ENCODE measurements at places on chromosomes 1 and 21. TPM values are rescaled to one million over a fixed set of nuclear protein-coding genes. Genes with fewer than 3 reads are reported as not detected.

DNA sequence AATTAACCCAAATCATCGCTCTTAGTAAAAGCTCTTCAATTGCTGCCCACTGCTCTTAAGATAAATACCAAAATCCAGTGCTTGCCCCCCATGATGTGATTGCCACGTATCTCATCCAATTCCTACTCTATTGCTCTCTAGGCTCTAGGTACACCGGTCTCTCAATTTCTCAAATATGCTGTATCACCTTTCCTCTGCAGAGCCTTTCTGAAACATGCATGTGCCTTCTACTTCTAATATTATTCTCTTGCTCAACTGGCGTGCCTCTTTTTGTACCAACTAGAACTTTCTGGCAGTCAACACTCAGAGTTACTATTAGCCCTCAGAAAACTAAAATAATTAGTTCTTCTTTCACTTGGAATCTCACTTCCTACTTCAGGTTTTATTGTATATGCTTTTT, 111.7 kb upstream of the LBR start:
- H3K27ac ChIP-seq, result no peak overlapping the region
- no peak overlapping the region for H3K4me3 ChIP-seq
- no peaks in the 10 kb centered on the region for H3K36me3 ChIP-seq
- H3K4me1 ChIP-seq, result no peaks in the 10 kb centered on the region

DNA sequence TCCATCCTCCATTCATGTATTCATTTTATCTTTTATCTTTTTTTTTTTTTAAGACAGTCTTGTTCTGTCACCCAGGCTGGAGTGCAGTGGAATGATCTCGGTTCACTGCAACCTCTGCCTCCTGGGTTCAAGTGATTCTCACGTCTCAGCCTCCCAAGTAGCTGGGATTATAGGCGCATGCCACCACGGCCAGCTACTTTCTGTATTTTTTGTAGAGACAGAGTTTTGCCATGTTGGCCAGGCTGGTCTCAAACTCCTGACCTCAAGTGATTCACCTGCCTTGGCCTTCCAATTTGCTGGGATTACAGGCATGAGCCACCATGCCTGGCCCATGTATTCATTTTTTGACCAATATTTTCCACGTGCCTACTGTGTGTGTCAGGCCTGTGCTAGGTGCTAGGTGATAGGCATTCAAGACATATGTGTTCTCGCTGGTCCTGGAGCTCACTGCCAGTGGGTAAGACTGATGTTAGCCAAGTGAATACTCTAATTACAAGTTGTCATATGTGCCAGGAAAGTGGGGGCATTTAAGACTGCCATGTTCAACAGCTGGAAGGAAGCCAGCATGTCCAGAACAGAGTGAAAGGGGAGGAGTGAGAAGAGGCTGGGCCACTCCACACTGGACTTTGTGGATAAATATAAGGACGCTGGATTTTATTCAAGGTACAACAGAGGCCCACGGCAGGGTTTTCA, 5.3 kb upstream of the CELSR2 start:
- no peak overlapping the region for H3K27ac ChIP-seq
- H3K4me3 ChIP-seq, result no peak overlapping the region
- DNase-seq, result no peak
- no peaks in the 10 kb centered on the region for H3K36me3 ChIP-seq
- H3K27me3 ChIP-seq, result peaks cover 9% of the 10 kb centered on the region

DNA sequence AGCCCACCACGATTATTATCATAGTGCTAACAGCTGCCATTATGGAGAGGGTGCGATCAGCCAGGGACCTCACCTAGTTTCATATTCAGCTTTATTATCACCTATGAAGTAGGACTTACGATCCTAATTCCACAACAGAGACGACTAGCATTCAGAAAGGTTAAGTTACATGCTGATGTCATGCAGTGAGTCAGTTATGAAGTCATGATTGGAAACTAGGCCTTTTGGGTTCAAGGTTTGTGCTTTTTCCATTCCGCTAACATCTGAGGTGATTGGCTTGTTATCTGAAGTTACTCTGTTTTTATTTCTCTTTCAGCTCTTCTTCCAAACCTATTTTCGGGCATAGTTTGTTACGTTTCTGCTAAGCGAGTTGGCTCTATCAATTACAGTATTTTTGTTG, 251.1 kb downstream of the CAMTA1 start:
- DNase-seq, result no peak
- H3K4me1 ChIP-seq, result no peaks in the 10 kb centered on the region
- H3K27me3 ChIP-seq, result peaks cover 7% of the 10 kb centered on the region
- no peak overlapping the region for H3K4me3 ChIP-seq

GRCh38 chr1:155651861-155652661, 36.5 kb downstream of the YY1AP1 start:
- no peak overlapping the region for H3K27ac ChIP-seq
- H3K4me3 ChIP-seq, result no peak overlapping the region
- no peaks in the 10 kb centered on the region for H3K4me1 ChIP-seq
- H3K27me3 ChIP-seq, result peaks cover 4% of the 10 kb centered on the region

MYCBP gene
- 58.0 TPM for polyA plus RNA-seq

DNA sequence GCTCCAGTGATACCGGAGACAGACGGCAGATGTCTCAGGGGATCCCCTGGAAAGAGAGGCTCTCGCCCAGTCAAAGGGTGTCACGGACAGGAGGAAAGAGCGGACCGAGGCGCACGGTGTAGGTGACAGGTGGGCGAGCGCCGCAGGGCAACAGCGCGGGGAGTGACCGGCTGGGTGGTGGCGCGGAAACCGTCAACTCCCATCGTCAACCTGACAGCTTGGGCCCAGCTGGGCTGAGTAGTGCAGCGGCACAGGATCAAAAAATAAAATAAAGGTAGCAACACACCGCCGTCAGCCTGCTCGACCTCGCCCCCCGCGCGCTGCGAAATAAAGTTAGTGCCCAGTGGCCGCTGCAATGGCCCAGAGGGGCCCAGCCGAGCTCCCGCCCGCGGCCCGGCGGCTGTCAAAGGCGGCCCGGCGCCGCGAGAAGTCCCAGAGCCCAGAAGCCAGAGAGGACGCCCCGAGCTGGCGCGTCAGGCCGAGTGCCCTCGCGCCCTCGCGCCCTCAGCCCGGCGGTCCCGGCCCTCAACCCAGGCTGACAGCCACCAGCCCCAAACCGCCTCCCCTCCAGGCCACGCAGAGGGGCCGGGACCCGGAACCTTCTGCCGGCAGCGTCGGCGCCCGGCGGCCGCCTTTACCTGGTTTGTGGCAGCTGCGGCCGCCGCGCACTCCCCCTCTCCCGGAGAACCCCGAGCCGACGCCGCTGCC, at the start of gene LYST:
LYST (minus strand) TSS at position 702 of the 708 bp plus-strand sequence. CDS start 36,489 bp downstream, outside the sequence.
- H3K27me3 ChIP-seq, result peaks cover 28% of the 10 kb centered on the region
- H3K27ac ChIP-seq, result no peak within 1 kb of the TSS
- H3K4me1 ChIP-seq, result peaks cover 66% of the 10 kb centered on the region
- peak within 1 kb of the TSS; percentile 96 for H3K4me3 ChIP-seq
- no peaks in the 10 kb centered on the region for H3K36me3 ChIP-seq
- peak; percentile 72 for DNase-seq

GRCh38 chr1:25517476-25518394, 25.7 kb upstream of the LDLRAP1 start:
- H3K27ac ChIP-seq, result no peak overlapping the region
- H3K27me3 ChIP-seq, result no peaks in the 10 kb centered on the region
- no peaks in the 10 kb centered on the region for H3K36me3 ChIP-seq
- H3K4me3 ChIP-seq, result no peak overlapping the region
- peaks cover 2% of the 10 kb centered on the region for H3K4me1 ChIP-seq

GRCh38 chr1:240194120-240194519, 102.4 kb downstream of the FMN2 start:
- no peak overlapping the region for H3K4me3 ChIP-seq
- no peaks in the 10 kb centered on the region for H3K36me3 ChIP-seq
- H3K27me3 ChIP-seq, result no peaks in the 10 kb centered on the region

DNA sequence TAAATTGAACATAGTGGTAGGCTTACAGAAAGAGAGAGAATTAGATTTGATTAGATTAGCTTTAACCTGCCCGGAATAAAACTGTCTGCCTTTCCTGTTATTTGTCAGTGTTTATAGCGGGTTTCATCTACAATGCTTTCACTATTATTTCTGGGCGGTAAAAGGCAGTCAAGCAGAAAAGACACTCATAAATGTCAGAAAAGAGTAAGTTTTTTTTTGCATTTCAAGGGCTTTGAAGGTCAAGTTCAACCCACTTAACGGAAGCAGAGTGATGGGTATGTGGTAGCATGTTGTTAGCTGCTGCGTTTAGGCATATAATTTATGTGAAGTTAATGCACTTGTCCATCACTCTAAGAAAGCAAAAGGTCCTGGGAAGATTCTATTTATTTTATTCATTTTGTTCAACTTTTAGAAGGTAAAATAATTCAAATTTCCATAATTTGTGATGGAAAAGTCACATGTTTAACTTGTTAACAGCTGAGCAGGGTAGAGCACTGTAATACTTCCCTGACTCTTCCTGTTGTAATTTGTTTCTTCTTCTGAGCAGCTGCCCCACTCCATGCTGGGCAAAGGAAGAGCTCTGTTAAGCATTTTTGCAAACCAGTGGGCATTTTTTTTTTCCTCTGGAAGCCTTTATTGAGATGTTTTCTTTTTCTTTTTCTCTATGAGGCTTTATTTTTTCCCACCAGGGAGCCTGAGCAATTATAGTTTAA, 220.1 kb downstream of the ST6GALNAC3 start:
- H3K4me3 ChIP-seq, result no peak overlapping the region
- peaks cover 37% of the 10 kb centered on the region for H3K4me1 ChIP-seq
- no peaks in the 10 kb centered on the region for H3K36me3 ChIP-seq
- H3K27me3 ChIP-seq, result no peaks in the 10 kb centered on the region

DNA sequence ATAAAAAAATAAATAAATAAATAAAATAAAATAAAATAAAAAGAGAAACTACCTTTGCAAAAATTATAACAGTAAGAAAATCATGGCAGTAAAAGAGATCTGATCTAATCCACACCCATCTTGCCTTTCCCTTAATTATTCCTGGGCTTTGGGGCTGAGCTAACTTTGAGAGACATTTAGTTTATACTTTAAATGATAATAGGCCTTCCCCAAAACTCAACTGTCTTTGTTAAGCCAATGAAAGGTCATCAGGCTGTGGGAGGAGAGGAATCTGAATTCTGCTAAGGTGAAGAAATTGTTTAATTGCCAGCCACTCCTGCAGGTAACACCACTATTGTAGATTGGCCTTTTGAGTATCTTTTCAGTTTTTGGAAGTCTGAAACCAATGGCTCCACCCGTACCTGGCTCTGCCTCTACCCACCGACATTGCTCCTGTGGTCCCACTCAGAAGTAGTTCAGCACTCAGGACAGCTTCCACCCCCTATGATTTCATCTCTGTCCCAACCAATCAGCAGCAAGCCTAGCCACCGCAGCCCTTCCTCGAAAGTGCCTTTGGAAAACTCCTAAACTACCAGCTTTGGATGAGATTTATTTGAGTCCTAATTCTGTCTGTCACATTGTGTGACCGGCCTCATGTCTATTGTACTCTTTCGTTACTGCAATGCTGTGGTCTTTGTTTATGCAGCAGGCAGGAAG, 23.0 kb upstream of the PNRC2 start:
- no peaks in the 10 kb centered on the region for H3K36me3 ChIP-seq
- DNase-seq, result no peak
- no peaks in the 10 kb centered on the region for H3K27me3 ChIP-seq
- no peak overlapping the region for H3K27ac ChIP-seq
- H3K4me3 ChIP-seq, result no peak overlapping the region

All from immature natural killer cell (primary cell).